ENCODE measurements at places on chromosomes 7 and 10.

GRCh38 chr7:132004529-132004928, 448.1 kb upstream of the PODXL start:
- no peak for DNase-seq

DNA sequence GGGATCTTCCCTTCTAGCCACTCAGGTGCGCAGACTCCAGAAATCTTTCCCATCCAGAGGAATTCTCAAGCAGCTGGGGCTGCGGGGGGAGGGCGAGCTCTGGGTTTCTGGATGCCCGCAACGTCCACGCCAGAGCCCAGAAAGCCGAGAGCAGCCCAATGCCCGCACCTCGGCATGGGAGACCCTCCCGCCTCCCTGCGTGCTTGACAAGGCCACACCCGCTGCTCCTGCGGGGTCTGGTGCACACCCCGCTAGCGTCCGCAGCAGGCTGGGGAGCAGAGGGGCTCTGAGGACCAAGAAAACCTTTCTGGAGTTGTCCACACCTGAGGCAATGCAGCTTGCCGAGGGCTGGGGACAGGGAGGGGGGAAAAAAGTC, 66.2 kb downstream of the SLC29A4 start:
- no peak for DNase-seq

GRCh38 chr7:91630581-91631380, 249.7 kb downstream of the MTERF1 start:
- DNase-seq, result no peak

DNA sequence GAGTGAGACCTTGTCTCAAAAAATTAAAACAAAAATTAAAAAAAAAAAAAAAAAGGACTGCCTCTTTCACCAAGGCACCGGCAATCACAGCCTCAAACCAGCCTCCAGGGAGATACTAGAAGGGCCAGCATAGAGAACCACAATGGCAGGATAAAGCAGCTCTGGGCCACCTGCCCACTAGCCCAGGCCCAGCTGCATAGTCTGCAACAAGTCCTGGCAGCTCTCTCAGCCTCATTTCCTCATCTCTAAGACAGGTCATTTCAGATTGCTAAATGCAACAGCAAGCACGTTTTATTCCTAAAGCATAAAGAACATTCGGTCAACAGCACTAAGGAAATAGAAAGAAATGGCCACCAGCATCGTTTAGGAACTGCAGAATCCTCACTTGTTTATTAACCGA, 28.8 kb downstream of the XPNPEP1 start:
- DNase-seq, result peak; percentile 7

DNA sequence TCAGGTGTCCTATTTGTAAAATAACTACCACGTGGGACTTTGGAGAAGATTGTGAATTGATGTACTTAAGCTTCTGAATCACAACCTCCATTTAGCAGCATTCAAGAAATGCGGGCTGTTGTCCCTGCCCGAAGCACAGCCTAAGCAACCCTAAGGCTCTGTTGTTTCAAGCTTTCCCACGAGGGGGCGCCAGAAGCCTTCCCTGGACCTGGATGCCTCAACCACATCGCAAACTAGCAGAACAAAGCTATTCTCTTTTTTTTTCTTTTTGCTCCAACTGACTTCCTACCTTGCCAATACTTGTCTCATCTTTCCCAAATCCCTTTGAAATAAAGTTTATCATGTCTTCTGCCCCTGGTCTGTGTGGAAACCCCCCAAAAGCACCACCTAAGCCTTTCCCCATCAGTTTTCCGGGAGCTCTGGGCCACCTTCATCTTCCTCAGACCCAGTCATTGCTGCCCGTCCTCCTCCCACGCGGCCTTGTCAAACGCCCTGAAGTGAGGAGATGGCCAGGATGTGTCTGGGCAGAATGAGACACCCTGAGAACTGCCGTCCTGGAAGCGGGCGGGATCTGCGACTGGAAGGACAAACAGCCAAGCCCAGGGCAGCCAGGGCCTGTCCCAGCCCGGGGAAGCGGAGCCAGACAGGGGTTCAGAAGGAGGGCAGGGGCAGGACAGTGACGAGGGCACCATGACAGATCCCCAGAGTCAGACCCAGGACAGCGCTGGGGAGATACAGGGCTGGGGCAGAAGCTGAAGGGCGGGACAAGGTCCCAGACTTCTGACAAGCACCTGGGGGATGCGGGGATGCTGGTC, 112.7 kb downstream of the SLIT1 start:
- DNase-seq, result peak; percentile 56

- no peak for DNase-seq
These were observed 25.9 kb upstream of the GNA12 start for GRCh38 chr7:2869981-2870380.

DNA sequence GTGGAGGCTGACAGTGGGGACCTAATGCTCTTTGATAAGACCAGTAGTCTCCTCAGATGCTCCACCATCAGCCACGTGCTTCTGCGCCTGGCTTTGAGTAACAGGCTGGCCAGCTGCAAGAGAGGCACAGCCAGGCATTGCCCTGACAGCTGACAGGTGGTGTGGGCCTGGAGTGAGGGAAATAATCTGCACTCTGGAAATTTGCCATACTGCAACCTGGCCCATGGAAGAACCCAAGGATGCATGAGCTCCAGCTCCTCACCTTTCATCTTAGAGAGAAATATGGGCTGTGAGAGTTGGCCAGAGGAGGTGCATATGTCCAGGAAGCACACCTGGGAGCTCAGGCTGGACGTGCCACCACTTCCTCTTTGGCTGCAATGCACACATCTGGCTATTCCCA, 118.9 kb downstream of the PLXDC2 start:
- DNase-seq, result no peak

- no peak for DNase-seq
These were observed 21.9 kb downstream of the IQCE start for GRCh38 chr7:2580636-2581035.

DNA sequence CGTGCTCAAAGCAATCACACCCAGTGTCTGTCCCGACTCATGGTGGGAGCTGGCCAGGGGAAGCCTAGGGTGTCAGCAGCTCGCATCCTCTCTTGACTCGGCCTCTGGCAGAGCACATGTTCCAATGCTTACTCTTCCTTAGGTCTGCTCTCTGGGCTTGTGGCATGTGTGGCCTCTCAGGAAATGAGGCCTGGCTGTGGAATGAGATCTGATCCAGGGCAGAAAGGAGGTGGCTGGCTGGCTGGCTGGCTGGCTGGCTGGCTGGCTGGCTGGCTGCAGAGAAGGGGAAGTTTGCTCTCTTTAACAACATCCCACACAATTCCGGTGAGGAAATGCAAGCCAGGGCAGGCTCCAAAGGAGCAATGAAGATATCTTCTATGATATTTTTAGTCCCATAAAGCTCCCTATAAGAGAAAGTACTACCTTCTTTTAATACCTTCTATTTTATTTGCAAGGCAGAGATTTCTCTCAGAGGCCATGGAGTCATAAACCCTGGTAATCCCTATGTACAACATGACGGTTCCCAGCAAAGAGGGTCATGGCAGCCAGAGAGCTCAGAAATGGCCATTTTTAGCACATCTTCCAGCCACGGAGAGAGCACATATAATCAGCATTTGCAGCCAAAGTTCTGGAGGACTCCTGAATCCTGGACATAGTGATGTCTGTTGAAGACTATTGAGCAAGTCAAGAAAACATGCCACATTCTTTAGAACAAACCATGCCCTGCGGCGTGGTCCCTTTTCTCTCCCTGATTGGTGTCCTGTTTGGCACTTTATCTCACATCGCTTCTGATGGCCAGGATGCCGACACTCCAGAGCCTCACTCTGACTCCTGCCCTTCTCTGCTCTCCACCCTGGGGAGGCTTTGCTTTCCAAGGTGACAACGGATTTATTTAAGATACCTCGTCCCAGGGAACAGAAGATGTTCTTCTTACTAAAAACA, 153.7 kb downstream of the FANK1 start:
- no peak for DNase-seq

DNA sequence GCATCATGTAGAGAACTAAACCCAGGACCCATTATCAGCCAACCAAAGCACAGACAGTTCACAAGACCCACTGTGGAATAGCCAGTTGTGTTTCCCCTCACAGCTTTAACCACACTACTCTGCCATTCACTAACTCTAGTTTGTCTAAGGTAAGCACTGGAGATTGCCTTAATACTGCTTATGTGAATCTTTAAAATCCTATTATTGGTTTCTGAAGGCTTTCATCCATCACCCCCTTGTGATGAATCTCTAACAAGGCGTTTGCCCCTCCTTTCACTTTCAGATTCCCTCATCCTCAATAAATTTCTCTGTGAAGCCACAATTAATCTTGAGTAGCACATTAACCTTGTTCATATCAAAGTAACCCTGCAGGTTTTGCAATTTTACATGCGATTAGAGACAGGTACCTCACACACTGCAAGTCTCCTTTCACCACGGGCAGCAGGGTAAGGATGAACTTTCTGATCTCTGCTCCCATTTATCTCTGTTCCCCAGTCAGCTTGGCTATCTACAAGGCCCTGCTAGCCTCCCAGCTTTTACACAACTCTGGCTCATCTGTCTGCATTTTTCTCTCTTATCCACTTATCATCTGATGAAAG, 785.6 kb downstream of the REEP3 start:
- no peak for DNase-seq

- DNase-seq, result no peak
These were observed 244.8 kb upstream of the TCERG1L start for GRCh38 chr10:131556061-131556896.

DNA sequence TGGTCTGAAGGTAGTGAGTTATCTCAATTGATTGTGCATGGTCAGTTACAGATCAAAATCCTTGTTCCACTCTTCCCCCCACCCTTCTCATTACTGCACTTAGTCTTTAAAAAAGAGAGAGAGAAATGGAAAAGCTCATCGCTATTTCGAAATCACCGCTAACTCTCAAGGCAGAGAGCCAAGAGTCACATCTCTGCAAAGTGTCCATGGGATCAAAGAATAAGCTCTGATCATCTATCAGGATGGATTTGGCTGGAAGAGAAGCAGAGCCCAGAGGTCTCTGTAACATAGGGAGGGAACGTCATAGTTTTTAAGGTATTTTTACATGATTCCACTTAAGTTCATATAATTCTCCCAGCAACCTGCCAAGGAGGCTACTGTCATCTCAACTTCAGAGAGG, 30.0 kb upstream of the MYH16 start:
- no peak for DNase-seq
